Activated T-helper 1 cell treated with anti-CD3 and anti-CD28 coated beads, Interleukin-12 subunit alpha, Interleukin-12 subunit beta, Interleukin-2, Interleukin-4 antibody, amounts not matched to agents 30 ng/mL and 10 ng/mL and 1 ng/mL, durations not matched to agents 14 hours and 24 hours and 36 hours (primary cell): ENCODE measurements at places on chromosomes 11 and 22. TPM values are rescaled to one million over a fixed set of nuclear protein-coding genes. Genes with fewer than 3 reads are reported as not detected.
A peak's percentile ranks its signal among the peaks of the same experiment; 100 is the strongest.

Gene RIMBP3C
- total RNA-seq: 0.32 and 0.34 TPM in 2 replicates

Gene ZDHHC8
- total RNA-seq: 83.9 and 92.3 TPM in 2 replicates

Gene HBE1
- total RNA-seq: not detected in 2 replicates

Gene CRYBA4
- total RNA-seq: not detected in 2 replicates

Gene RHOD
- 0.39 and 0.44 TPM in 2 replicates for total RNA-seq

DNA sequence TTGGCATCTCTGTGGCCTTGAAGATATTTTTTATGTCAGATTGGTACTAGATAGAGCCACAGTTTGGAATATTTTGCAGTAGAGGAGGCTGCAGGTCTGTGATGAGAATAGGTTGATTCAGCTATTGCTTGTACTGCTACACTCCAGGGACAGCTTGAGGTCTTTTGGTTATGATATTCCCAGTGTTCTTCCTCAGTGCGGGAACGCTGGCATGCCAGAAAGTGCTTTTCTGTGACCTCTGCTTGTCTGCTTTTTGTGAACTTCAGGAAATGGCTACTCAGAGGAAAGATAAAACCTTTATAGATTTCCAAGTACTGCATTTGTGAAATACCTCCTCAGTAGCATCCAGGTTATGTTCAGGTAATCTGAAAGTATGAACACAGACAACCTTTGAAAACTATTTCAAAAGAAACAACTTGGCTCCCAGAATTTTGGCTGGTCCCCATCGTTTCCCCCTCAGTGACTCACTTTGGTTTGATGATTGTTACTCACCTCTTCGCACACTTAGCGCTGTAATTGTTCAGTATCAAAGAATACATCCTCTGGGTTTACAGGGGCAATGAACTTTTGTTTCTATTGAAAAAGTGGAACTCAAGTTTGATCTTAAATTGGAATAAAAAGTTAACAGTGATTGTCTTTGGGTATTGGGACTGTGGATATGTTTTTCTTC, 191.4 kb downstream of the HIPK3 start:
- H3K27ac ChIP-seq: no peak overlapping the region
- H3K27me3 ChIP-seq: peaks cover 2% of the 10 kb centered on the region
- no peak overlapping the region for H3K4me3 ChIP-seq
- no peaks in the 10 kb centered on the region for H3K36me3 ChIP-seq
- no peak for DNase-seq

DNA sequence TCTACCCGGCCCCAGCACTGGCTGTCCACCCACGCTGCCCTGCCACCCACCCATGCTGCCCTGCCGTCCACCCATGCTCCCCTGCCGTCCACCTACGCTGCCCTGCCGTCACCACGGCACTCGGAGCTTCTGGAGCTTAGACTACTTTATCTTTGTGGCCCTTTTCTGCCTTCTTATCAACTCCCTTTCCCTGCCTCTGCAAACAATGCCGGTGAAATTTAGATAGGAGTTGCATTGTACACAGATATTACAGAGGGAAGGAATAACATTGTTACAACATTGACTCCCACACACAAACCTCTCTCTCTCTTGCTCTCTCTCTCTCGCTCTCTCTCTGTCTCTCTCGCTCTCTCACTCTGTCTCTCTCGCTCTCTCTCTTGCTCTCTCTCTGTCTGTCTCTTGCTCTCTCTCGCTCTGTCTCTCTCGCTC, 33.7 kb upstream of the BRSK2 start:
- DNase-seq: no peak
- no peaks in the 10 kb centered on the region for H3K4me1 ChIP-seq
- no peak overlapping the region for H3K27ac ChIP-seq
- H3K4me3 ChIP-seq: no peak overlapping the region

DNA sequence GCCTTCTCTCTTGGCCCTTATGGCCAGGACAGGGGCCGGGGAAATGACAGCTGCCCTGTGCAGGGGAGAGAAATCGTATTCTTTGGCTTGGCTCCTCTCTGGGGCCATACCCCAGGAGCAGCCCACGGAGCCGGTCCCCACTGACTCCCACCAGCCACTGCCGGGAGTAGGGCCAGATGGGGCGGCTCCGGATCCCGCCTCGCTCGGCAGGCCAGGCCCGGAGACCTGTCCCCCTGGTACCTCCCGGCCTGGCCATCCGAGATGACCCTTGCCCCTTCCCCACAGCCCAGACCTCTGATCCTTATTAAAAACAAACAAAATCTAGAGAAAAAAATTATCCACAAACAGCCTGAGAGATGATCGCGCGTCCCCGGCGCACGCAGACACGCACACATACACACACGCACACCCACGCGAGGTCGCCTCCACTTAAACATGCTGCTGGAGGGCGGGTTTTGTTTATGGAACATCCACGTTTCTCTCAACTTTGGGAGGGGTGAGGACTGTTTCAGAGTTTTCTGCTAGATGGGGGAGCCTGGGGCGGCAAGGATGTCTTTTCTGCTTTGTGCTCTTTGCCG, 59.1 kb downstream of the IGLL1 start:
- H3K4me1 ChIP-seq: no peaks in the 10 kb centered on the region
- no peaks in the 10 kb centered on the region for H3K36me3 ChIP-seq
- peaks cover 27% of the 10 kb centered on the region for H3K27me3 ChIP-seq
- no peak overlapping the region for H3K4me3 ChIP-seq

- no peaks in the 10 kb centered on the region for H3K36me3 ChIP-seq
- H3K4me3 ChIP-seq: peak overlapping the region; percentile 88
- peak; percentile 82 for DNase-seq
These were observed 8.3 kb upstream of the PPIL2 start for GRCh38 chr22:21657360-21658032.

DNA sequence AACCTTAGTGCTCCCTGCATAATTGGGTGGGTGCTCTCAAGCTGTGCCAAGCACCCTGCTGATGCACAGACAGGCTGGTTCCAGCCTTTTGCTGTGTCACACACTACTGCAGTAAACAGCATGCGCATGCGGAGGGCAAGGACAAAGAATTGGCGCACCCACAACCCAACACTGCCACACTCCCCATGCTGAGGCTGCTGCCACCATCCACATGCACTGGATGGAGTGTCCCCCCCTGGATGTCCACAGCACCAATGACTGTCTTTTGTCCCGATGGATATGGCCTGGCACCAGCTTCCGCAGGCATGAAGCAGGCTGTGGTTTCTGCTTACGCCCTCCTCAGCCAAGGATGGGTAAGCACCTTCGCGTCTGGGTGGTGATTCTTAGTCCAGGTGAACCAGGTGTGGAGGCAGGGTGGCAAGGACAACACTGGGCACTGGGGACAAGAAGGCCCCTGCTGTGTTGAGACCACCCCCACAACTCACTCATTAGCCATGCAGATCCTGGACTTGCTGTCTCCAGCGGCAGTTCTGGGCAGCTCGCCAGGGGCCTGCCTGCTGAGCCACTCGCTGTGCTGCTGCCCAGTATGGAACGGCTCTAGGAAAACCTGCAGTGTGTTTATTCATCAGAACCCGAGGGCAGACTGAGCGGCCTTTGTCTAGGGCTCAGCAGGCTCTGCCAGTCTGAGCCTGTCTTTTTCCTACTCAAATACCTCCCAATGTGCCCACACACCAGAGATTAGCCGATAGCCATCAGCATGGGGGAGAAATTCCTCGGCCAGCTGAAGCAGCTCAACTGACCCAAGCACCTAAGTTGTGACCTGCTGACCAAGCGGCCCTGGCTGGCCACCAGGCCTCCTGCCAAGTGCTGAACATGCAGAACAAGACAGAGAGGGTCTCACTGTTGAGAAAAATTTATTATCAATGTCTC, 8.2 kb upstream of the NAP1L4 start:
- DNase-seq: no peak
- H3K27ac ChIP-seq: no peak overlapping the region
- no peaks in the 10 kb centered on the region for H3K4me1 ChIP-seq
- H3K4me3 ChIP-seq: no peak overlapping the region
- peaks cover 37% of the 10 kb centered on the region for H3K36me3 ChIP-seq
- no peaks in the 10 kb centered on the region for H3K27me3 ChIP-seq

DNA sequence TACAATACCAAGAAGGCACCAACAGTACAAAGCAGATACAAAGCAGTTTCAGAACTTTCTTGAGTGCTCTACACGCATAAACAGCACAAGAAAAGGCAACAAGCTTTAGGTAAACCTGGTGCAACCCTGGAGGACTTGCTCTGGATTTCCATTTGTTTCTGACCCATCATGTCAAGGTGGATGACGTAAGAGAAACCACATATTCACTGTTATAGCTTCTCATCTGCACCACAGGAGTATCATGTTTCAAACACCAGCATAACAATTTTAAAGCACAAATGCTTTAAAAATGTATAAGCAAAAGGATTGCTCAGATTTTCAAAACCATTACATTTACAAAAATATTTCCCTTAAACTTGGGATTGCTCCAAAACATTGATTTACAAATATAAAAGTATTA, 25.0 kb upstream of the YPEL1 start:
- H3K27me3 ChIP-seq: no peaks in the 10 kb centered on the region
- H3K4me3 ChIP-seq: no peak overlapping the region
- H3K27ac ChIP-seq: peak overlapping the region; percentile 25
- peaks cover 57% of the 10 kb centered on the region for H3K4me1 ChIP-seq

DNA sequence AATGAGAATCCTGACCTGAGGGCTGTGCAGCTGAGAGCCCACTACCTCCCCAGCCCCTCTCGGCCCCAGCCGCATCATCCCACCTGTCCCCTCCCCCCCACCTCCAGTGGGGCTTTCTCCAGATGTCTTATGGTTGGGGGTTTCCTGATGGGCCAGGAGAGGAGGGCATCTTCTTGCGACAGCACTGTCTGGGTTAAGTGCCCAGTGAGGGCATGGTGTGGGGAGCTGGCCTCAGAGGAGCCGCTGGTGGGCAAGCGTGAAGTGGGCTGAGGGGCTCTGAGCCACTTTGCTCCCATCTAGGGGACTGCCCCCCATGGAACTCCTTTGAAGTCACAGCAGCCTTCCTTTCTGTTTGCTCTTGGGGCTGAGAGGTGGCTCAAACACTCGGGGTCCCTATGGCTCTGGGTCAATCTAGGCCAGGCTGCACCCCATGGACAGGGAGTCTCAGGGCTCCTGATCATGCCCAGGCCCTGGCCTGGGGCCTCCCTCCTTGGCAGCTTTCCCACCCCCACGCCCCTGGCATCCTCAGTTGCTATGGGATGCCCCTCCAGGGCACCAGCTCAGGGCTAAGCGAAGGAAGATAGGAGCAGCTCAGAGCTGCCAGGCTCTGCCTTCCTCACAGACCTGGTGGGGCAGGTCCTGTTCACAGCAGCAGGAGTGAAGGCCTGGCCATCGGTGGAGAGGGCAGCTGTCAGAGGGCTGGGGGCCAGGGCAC, 11.0 kb upstream of the MIEF1 start:
- no peak overlapping the region for H3K4me3 ChIP-seq
- peaks cover 25% of the 10 kb centered on the region for H3K4me1 ChIP-seq
- H3K36me3 ChIP-seq: no peaks in the 10 kb centered on the region
- H3K27me3 ChIP-seq: peaks cover 2% of the 10 kb centered on the region
- H3K27ac ChIP-seq: no peak overlapping the region

GRCh38 chr11:71397331-71397860, 50.8 kb downstream of the DHCR7 start:
- no peaks in the 10 kb centered on the region for H3K36me3 ChIP-seq
- no peaks in the 10 kb centered on the region for H3K4me1 ChIP-seq

GRCh38 chr11:35362521-35362980, 56.8 kb downstream of the SLC1A2 start:
- H3K4me1 ChIP-seq: no peaks in the 10 kb centered on the region
- no peak overlapping the region for H3K27ac ChIP-seq
- no peak overlapping the region for H3K4me3 ChIP-seq
- peaks cover 2% of the 10 kb centered on the region for H3K36me3 ChIP-seq
- no peak for DNase-seq
- peaks cover 8% of the 10 kb centered on the region for H3K27me3 ChIP-seq

- H3K27ac ChIP-seq: no peak overlapping the region
- peaks cover 20% of the 10 kb centered on the region for H3K27me3 ChIP-seq
- no peak overlapping the region for H3K4me3 ChIP-seq
- H3K4me1 ChIP-seq: no peaks in the 10 kb centered on the region
These were observed 22.1 kb upstream of the NNMT start for GRCh38 chr11:114273890-114274635.

DNA sequence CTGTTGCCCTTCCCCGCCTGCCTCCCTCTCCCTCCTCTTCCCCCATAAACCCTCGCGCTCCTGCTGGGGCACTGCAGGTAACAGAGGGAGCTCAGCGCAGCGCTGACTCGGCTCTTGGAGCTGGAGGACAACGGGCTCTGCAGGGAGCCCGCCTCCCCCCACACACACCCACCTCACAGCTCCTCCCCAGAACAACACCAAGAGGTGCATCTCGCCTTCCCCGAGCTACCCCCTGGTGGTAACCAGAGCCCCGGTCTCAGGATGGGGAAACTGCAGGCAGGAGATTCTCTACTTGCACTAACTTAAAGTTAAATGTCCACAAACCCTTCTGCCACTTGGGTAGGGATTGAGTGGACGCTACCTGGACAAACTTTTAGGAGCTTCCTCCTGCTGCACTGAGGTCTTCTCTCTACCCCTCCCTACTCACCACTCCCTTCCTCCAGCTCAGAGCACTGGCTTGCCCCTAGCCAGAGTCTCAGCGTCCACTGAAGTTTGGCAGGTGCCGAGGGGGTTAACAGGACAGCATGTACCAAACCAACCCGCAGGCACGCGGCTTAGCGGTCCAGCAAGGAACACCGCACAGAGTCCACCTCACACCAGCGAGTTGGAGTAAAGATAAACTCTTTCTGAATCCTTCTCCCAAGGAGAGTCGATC, 4.0 kb upstream of the SCN4B start:
- H3K27ac ChIP-seq: no peak overlapping the region
- no peak for DNase-seq
- H3K36me3 ChIP-seq: no peaks in the 10 kb centered on the region
- peaks cover 9% of the 10 kb centered on the region for H3K4me1 ChIP-seq

DNA sequence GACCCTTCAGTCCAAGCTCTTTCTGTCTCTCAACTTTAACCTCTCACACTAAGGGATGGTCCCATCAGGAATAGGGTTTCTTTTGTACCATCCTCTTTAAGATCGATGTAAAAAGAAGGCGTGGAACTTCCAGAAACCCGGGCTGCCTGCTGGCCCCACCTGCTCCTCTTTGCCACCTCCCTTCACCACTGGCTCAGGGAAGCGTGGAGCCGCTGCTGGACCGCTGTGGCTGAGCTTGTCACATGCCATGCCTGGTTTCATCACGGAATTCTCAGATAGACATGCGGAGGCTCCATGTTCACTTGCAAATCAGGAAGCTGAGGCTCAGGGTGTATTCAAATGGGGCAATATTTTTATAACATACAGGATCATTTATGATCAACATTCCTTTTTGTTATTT, 399.7 kb downstream of the BRD1 start:
- H3K27ac ChIP-seq: no peak overlapping the region
- no peaks in the 10 kb centered on the region for H3K4me1 ChIP-seq
- H3K4me3 ChIP-seq: no peak overlapping the region
- H3K36me3 ChIP-seq: no peaks in the 10 kb centered on the region
- DNase-seq: no peak
- H3K27me3 ChIP-seq: peaks cover 2% of the 10 kb centered on the region

DNA sequence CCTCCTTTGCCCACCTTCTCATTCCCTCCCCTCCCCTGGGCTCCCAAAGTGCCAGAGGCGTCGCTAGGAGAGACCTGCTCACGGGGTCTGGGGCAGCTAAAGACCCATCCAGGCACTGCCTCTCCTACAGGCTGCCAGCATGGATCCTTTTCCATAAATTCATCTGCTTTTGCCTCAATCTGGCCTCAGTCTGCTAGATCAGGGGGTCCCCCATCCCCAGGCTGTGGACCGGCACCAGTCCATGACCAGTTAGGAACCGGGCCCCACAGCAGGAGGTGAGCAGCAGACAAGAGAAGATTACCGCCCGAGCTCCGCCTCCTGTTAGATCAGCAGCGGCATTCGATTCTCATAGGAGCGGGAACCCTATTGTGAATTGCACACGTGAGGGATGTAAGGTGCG, 12.3 kb downstream of the LTO1 start:
- DNase-seq: no peak
- H3K27ac ChIP-seq: no peak overlapping the region
- H3K36me3 ChIP-seq: peaks cover 10% of the 10 kb centered on the region
- H3K4me3 ChIP-seq: no peak overlapping the region
